ENCODE measurements at places on chromosomes 3 and 15. TPM values are rescaled to one million over a fixed set of nuclear protein-coding genes. Genes with fewer than 3 reads are reported as not detected.

DNA sequence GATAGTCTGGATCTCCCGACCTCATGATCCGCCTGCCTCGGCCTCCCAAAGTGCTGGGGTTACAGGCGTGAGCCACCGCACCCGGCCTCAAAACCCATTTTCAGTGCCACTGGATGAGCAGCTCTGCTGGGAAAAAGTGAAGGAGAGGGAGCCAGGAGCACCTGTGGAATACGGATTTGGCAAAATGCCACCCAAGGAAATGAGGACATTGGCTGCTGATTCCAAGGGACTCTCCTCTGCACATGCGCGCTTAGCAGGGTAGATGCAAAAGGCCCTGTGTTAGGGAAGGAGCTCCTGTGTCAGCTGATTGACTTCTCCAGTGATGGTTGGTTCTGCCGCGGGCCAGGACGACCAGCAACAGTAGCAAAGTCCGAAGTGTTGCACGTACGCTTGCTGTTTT, 43.4 kb upstream of the IGF1R start:
- DNase-seq = no peak

IDH2 gene
- total RNA-seq = 148 TPM

- DNase-seq = no peak
These were observed 14.6 kb downstream of the RAB43 start for GRCh38 chr3:129106866-129107565.

GRCh38 chr3:185537369-185537970, 14.9 kb downstream of the LIPH start:
- peak; percentile 22 for DNase-seq

DNA sequence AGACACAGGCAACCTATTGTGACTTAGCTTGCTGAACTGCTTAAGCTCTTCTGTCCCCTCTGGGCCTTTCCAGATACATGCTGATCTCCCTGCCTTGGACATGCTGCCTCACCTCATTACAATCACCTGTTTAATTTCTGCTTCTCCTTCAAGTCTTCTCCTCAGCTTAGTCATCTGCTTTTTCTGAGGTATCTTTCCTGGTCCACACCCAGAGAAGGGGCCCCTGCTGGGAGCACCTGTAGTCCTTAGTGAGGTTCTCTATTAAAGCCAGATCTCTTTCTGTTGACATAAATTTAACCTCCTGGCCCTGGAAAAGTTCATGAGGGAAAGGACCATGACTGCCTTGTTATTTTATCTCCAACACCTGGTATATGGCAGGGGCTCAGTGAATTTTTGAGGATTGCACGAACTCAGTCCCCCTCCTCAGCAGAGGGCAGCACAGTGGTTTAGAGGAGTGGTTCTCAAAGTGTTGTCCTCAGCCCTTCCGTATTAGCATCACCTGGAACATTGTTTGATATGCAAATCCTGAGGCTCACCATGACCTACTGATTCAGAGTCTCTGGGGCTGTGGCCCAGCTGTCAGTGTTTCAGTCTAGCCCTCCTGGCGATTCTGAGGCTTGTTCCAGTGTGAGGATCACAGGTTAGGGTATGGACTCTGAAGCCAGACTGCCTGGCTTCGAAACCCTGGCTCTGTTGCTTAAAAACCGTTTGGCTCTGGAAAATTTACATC, 12.7 kb downstream of the COL6A6 start:
- no peak for DNase-seq

DNA sequence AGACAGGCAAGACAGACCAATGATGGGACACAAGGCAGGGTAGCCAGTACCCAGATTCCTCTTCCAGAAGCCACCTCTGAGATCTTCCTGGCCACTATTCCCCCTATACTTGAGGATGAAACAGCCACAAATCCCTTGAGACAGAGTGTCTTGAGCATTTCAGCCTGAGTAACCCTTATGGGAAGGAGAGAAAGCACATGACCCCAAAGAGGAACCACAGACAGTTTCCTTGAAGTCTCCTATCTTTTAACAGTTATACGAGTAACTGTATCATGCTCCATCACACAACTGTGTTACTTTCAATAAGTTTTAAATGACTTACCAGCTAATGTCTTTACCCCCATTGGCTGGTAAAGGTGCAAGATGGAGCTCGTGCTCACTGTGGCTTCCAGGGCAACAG, 9.3 kb downstream of the VIPR1 start:
- no peak for DNase-seq

- no peak for DNase-seq
These were observed 27.1 kb downstream of the FILIP1L start for GRCh38 chr3:100087198-100087597.

DNA sequence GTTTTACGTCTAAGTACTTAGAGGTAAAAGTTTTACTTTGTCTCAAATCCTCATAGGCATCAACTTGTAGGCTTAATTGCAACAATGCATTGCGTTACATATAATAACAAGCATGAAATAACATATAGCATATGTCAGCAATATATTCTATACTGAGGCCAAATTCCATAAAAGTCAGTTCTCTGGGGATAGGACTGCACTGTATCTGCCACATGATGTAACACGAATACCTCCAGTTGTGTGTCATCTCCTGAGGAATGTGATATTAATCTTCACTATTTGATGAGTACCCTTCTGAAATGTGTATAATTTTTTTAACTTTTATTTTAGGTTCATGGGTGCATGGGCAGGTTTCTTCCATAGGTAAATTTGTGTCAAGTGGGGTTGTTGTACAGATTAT, 126.4 kb downstream of the IMPG2 start:
- DNase-seq = no peak

GRCh38 chr3:15810702-15811101, 12.9 kb upstream of the ANKRD28 start:
- no peak for DNase-seq

DNA sequence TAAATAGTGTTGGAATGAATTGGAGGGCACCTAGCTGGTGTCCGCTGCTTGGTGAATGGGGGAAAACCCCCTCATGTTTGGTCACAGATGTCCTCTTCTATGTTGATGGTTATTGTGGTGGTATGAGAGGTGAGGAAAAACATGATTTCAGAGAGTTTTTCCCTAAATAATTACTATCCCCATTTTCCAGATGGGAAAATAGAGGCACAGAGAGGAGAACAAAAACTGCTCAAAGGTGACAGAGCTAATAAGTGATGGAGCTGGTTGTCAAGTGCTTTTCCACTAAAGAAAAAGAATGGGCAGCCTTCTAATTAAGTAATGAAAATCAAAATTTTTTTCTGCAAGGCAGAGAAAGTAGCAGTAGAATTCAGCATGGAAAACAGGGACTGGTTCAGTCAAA, 30.2 kb upstream of the CFAP161 start:
- DNase-seq = no peak

TTLL13 gene
- 0.41 TPM for total RNA-seq

DNA sequence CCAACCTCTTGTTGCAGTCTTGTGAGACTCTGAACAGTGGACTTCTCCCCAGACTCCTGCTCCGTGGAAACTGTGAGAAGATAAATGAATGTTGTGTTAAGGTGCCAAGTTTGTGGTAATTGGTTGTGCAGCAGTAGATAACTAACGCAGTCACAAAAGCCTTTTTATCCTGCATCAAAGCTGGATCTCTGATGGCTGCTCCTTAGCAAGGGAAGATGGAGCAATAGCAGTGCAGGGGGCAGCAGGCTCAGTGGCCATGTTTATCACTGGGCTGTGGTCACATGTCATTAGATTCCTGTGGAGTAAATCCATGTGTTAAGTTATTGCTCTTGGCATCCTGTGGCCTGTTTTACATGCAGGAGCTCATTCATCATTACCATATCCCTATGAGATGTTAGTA, 13.5 kb downstream of the CMTM7 start:
- DNase-seq = no peak

DNA sequence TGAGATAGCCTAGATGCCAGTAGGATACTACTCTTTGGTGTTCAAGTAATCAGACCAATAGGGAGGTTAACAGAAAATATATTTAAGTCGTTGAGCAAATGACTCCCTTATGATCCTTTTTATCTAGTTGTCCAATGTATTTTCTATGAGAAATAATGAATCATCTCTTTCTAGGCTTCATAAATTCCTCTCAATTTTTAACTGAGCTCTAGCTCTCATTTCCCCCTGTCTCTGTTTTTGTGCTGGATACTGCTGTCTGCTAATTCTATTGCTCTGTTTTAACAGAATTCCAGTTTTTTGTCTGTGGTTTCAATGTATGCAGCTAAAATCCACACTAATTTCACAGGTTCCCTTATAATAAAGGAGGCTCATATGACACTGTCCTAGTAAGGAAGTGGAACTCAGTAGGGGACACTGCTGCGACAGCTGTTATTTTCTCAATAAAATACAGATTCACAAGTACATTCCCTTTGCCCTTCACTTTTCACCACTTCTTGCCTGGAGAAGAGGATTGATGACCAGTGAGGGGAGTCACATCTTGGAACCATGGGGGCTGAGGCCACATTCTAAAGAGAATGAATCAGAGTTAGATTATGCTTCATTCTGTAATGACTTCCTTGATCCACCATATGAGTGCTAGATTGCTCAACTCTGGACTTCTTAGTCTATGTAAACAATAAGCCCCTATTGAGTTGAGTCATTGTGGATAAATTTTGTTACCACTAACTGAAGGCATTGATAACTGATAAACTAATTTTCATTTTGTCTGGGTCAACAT, 558.7 kb upstream of the KCNMB2 start:
- no peak for DNase-seq

GRCh38 chr3:185540695-185541094, 11.7 kb downstream of the LIPH start:
- no peak for DNase-seq

DNA sequence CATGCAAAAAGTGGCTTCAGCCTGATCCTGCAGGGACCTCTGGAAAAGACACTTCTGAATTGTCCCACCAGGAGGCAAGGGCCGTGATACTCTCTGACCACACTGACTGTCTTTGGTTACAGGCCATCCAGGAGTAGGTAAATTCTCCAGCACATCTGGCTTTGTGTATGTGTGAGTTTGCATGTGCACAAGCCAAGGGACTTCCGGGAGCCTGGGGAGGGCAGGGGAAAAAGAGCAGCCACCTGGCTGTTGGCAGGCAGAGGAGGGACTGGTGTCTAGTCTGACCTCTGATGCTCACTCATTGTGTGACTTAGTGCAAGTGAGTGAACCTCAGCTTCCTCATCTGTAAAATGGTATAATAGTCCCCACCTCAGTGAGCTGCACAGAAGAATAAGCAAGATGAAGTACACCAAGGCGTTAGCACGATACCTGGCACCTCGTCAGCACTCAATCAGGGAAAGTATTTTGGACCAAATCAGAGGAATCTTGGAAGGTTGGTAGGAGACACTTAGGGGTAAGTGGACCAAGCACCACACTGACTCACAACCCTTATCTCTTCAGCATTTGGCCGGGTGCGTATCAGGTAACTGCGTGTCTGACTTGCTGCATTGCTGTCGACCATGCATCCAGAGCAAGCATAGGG, 19.1 kb downstream of the KLHL6 start:
- no peak for DNase-seq

ASB14 gene
- total RNA-seq = not detected
